A549 treated with CORT108297 at 1 μM for 4 hours (cell line): ENCODE measurements at places on chromosomes 6 and 20. TPM values are rescaled to one million over a fixed set of nuclear protein-coding genes. Genes with fewer than 3 reads are reported as not detected.

STK35 gene
- 11.2 to 13.3 TPM (median 12.6 TPM) in 5 replicates for total RNA-seq

DPPA5 gene
- not detected in 5 replicates for total RNA-seq

DZANK1 gene
- total RNA-seq = 2.7 to 3.0 TPM (median 2.8 TPM) in 5 replicates

ADGB gene
- total RNA-seq = not detected in 5 replicates

WFDC5 gene
- not detected in 5 replicates for total RNA-seq

PRIM2 gene
- 11.0 to 14.8 TPM (median 12.7 TPM) in 5 replicates for total RNA-seq

PRICKLE4 gene
- 0.75 to 0.96 TPM (median 0.83 TPM) in 5 replicates for total RNA-seq

RPS6KA2 gene
- 0.07 to 0.30 TPM (median 0.08 TPM) in 5 replicates for total RNA-seq

C6orf163 gene
- total RNA-seq = 0.06 to 0.29 TPM (median 0.15 TPM) in 5 replicates

APOBEC2 gene
- total RNA-seq = not detected in 5 replicates

TSPO2 gene
- not detected in 5 replicates for total RNA-seq

ENPP4 gene
- total RNA-seq = 0.21 to 0.46 TPM (median 0.30 TPM) in 5 replicates

DEFB132 gene
- total RNA-seq = not detected in 5 replicates

GPX5 gene
- not detected in 5 replicates for total RNA-seq

BRD2 gene
- 121 to 148 TPM (median 126 TPM) in 5 replicates for total RNA-seq

UCKL1 gene
- 22.7 to 40.0 TPM (median 33.2 TPM) in 5 replicates for total RNA-seq

HDGFL1 gene
- total RNA-seq = not detected in 5 replicates

ID4 gene
- 1.1 to 1.6 TPM (median 1.3 TPM) in 5 replicates for total RNA-seq

DEFB116 gene
- not detected in 5 replicates for total RNA-seq

PNPLA1 gene
- not detected in 5 replicates for total RNA-seq

HLA-DOB gene
- 0.12 to 0.35 TPM (median 0.18 TPM) in 5 replicates for total RNA-seq

BMP5 gene
- total RNA-seq = 0.01 to 0.05 TPM in 2 of 5 replicates, not detected in the others

SAMD3 gene
- not detected in 5 replicates for total RNA-seq

RAET1L gene
- 0.30 to 0.40 TPM (median 0.33 TPM) in 5 replicates for total RNA-seq

TREML1 gene
- not detected in 5 replicates for total RNA-seq
